ENCODE measurements at places on chromosomes 7 and 10.

GRCh38 chr10:24381235-24382010 is 172.5 kb downstream of the KIAA1217 start:
- no peak for DNase-seq

DNA sequence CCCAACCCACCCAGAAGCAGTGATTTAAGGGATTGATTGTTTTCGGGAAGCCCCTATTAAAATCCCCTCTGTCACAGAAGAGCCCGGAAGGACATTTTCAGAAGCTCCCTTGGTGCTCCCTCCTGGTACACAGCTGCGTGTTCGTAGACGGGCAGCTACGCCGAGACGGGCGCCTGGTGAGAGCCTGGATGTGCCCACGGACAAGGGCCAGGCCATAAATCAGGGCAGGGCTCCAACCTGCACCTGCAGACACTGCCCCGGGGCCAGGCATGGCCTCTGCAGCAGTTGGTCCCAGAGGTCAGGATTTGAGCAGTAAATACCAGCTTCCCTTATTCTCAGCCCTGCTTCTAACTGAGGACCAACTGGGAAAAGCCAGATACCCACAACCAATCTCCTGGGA is 106.8 kb downstream of the PAXIP1 start:
- DNase-seq, result no peak

- DNase-seq, result no peak
Measured at GRCh38 chr10:70575874-70576802, 26.4 kb downstream of the PRF1 start.

- DNase-seq, result no peak
Measured at GRCh38 chr7:159197066-159197975, 52.7 kb upstream of the VIPR2 start.

- DNase-seq, result no peak
Measured at GRCh38 chr10:16996530-16996964, 133.1 kb downstream of the CUBN start.

DNA sequence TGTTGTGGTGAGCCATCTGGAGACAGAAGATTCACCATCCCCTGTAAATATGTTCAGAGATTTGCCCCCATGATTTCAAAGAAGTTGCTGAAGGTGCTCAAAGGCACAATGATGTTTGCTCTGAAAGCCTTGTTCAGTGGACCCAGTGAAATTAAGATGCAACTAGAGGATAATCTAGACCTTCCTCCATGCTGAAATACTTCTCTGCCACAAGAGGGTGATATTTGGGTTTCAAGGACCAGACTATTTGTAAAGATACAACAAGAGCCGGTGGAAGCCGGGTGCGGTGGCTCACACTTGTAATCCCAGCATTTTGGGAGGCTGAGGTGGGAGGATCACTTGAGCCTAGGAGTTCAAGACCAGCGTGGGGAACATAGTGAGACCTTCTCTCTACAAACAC is 13.5 kb upstream of the MSRB2 start:
- DNase-seq, result no peak

GRCh38 chr10:129063212-129063611 is 403.8 kb upstream of the MGMT start:
- no peak for DNase-seq

DNA sequence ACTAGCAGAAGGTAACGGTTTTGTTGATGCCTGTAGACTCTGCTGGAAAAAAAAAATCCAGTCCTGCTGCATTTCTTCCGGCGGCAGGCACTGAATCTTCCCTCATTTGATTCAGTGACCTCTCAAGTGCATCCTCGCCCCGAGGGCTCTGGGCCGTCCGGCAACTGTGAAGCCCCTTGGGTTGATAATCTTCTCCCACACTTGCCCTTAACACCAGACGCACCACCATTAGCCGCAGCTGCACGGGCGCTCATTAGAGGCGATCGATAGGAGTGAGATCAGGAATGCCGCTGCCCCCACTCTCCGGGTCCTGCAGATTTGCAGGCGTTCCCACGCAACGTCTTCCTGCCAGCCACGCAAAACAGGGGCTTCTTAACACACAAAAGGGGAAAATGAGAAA is 200.0 kb upstream of the MKI67 start:
- DNase-seq, result no peak

GRCh38 chr10:17585016-17585415 is 32.2 kb downstream of the HACD1 start:
- DNase-seq, result no peak

GRCh38 chr7:42242381-42242780 is 5.4 kb upstream of the GLI3 start:
- no peak for DNase-seq

DNA sequence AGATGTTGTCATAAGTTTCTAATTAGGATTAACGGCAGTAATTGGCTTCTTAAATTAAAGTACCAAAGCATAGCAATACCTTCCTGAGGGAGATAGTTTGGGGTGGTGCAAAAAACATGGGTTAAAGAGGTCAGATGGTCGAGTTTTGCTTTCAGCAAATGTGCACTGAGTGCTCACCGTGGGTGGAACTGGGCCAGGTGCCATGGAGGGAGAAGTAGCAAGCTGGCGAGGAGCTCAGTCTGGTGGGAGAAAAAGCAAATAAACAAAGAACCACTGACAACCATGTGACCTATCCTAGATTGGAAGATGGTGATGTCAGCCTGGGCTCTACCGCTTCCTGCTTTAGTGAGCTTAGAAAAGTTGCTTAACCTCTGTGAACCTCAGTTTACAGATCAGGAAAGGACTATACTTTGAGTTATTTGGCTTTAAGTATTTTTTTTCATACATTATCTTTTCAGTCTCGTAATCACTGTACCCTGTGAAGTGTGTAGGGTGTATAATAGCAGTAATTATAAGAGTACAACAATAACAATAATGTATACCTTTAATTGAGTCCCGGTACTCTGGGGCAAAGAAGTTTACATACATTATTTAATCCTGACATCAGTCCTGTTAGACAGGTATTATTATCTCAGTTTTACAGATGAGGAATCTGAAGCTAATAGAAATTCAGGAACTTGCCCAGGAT is 69.0 kb upstream of the PDCD4 start:
- peak; percentile 4 for DNase-seq

- DNase-seq, result peak; percentile 45
Measured at GRCh38 chr7:29281782-29282541, 87.4 kb downstream of the CHN2 start.

- no peak for DNase-seq
Measured at GRCh38 chr10:125127110-125127509, 33.3 kb downstream of the CTBP2 start.

GRCh38 chr7:65238785-65239184 is 134.9 kb upstream of the ZNF92 start:
- DNase-seq, result no peak

GRCh38 chr7:21352540-21353387 is 75.1 kb upstream of the SP4 start:
- no peak for DNase-seq

DNA sequence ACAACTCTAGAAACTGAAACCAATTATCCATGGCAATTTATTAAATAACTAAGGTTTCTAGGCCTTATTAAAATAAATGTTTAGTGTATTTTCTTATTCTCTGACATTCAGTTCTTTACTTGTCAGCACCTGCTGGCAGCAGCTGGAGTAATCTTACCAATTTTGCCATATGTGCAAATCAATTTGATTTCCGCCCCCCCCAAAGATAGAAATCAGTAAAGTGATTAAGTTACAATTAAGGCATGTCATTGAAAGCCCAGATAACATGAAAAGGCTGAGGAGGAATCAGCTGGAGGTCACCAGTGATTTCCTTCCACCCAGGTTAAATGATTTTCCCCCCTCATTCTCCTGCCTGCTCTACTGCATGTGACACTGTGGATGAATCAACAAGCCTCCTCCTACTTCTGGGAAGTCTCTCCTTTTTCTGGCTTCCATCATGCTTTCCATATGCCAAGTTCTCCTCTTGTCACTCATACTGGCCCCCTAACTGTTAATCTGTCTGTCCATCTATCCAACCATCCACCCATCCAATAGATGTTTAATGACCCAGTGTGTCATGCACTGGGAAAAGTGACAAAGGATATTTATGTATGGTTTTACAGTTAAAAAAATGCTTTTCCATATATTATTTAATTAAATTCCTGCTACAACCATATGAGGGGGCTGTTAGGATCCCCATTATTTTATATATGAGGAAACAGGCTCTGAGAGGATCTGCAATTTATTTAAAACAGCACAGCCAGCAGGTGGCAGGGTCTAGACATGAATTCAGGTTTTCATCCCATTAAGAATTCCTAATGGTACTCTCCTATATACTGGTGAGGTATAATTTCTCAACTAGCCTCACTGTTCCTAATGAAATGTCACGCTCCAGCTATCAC is 116.5 kb downstream of the ATXN7L1 start:
- peak; percentile 11 for DNase-seq

DNA sequence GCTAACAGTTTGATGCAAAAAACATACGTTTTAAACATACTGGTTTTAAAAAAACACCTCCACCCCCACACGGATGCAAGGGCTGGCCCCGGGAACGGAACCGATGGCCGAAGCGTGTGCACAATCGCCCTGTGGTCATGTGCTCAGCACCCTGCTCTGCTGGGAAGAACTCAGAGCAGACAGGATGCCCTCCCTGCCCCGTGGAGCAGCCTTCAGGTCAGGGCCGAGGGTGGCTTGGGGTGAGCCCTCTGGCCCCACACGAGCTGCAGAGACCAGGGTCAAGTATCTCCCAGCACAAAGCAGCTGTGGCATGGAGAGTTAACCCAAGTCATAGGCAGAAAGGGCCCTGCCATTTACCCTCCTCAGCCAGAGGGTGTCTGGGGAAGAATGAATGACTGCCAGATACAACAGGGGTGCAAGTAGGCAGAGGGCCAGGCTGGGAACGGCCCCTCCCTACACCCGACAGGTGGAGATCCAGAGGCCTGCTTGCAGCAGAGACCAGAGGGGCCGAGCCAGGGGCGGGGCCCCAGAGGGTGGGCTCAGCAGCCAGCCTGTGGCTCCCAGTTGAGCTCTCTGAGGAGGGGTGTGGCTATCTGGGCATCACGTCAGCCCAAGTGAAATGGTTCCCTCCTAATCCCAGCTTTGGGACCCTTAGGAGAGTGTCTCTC is 56.8 kb downstream of the ZRANB1 start:
- DNase-seq, result no peak

- DNase-seq, result no peak
Measured at GRCh38 chr10:8279598-8279997, 225.1 kb downstream of the GATA3 start.

DNA sequence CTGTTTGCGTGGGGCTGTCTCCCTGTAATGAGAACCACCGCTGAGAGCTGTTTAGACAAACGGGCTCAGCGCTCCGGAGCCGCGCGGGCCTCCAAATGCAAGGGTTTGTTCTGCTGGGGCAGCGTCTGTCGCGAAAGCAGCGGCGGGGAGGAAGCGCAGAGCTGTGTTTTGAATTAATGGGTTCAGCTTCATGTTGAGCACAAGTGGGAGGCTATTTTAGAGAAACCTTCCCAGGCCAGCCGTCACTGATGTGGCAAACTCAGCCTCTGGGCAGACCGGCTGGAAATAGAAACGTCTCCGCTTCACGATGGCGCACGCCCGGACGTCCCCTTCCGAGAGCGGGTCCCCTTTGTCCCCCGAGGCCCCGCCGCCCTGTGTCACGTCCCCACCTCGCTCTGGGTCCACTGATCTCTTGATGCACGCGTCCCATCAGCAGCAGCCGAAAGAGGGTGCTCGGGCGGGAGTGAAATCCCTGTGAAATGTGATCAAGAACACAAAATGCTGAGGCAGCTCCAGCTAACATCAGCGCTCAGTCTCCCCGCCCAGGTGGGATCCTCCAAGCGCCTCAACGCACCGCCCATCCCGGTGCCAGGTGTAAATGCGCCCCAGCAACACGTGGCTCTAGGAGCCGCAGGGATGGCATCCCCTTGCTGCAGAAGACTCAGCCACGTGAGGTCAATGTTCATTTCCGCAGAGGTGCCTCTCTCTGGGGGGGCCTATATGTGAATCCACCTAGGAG is 44.9 kb downstream of the BAMBI start:
- DNase-seq, result peak; percentile 19

DNA sequence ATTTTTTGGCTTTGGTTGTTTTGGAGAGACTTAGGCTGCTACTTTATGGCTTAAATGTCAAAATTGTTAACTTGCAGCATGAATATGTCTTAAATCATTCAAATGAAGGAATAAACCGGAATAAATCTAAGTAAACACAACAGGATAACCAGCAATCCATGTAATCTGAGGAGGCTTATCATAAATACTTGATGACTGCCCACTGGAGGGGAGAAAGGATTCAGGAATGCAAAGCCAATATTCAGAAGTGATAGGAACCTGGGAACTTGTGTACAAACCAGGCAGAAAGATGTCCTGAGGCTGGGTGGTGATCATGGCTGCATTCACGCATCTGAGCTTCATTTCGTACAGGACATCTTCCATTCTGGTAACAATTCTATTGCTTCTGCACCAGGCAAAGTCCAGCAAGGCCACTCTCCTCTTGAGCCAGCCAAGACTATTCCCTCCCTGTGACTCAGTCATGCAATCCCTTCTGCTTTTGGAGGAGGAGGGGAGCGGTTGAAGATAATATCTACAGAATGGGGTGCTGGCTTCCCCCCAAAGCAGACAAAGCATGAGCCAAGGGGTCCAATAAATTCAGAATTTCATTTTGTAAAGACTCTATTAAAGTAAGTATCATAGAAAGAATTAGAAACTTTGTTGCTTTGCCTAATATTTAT is 374.5 kb downstream of the PHTF2 start:
- peak; percentile 49 for DNase-seq

DNA sequence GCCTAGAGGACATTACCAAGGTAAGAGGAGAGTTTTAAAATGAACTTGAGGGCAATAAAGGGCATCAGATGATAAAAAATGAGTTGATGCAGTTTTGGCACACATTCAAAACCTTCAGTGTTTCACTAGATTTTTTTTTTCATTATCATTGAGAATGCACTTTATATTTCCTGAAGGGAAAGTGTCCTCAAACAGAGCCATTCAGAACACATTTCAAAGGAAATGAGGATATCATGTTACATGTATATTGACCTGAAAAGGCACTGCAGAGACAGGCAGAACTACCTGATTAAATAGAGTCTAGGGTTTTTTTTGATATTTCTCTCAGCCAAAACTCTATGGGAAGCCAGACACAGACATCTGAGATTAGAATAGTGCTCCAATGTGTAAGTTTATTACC is 454.0 kb downstream of the NEBL start:
- DNase-seq, result no peak

GRCh38 chr7:142379201-142379885 is 121.5 kb upstream of the PRSS58 start:
- no peak for DNase-seq

- DNase-seq, result no peak
Measured at GRCh38 chr10:112258407-112258806, 24.8 kb upstream of the TECTB start.

GRCh38 chr10:104317726-104318299 is 20.5 kb downstream of the ITPRIP start:
- DNase-seq, result no peak

GRCh38 chr10:131012641-131012985 is 298.9 kb downstream of the TCERG1L start:
- DNase-seq, result no peak

- DNase-seq, result no peak
Measured at GRCh38 chr10:22365644-22366434, 20.5 kb downstream of the SPAG6 start.

DNA sequence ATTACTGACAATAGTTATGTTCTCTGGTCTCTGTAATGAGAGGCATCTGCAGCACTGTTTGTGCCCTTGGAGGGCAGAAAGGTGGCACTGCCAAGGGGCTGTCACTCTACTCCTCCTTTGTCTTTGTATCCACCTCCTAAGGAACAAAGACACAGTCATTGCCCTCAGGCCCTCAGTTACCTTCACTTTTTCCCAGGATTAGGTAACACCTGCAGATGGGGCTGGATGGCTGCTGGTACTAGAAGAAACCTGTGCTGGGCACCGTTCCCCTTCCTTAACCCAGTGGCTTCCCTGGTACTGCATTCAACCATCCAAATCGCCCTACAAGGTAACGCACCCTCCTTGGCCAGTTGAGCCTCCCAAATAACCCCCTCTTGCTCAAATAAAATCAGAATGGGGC is 246.9 kb upstream of the NEBL start:
- no peak for DNase-seq

Data from NCI-H2227 treated with DMSO at 0.1 percent for 48 hours (cell line).